ENCODE measurements at places on chromosomes 13 and 19.

DNA sequence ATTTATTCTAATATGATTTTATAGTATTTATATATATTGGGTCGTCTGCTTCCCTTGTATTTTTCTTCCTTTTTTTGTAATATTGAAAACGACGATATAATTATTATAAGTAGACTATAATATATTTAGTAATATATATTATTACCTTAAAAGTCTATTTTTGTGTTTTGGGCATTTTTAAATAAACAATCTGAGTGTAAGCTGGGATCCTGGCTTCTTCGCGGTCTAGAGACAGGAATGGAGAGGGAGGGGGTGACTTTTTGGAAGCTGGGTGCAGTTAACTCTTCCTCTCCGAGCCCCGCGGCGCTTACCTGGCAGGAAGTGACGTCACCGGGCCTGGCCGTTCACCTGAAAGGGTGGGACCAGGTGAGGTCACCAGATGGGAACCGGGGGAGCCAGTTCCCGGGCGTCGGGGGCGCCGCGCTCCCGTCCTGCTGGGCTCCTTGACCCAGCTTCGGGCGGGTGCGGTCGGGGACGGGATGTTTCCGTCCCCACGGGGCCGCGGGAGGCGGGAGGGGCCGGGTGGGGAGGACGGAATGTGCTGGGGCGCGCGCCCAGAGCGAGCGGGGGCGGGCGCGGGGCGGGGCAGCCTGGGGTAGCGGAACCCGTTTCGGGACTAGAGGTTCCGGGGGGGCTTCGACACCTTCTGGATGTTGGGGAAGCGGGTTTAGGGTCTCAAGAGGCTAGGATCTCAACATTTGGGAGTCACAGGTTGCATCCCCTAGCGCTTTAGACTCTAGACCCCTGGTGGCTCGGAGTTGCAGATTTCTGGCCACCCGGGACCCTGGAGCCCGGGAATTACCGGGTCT is 2.8 kb downstream of the ZFP36 start:
- peak; percentile 92 for DNase-seq

DNA sequence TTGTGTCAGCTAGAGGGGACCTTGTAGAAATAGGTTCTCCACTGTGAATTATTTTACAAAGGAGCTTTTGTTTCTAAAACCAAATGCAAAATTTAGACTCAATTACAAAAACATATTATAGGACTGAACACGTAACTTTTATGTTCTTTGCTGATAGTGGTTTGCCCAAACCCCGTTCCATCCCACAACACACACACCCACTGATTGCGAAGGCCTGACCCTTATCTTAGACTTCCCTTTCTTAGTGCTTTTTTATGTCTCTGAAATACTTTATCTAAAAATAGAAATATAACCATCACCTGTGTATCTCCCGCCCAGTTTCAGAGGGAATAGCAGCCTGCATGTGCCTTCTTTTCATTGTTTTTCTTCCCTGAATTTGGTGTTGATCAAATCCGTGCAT is 13.0 kb downstream of the CCNA1 start:
- no peak for DNase-seq

DNA sequence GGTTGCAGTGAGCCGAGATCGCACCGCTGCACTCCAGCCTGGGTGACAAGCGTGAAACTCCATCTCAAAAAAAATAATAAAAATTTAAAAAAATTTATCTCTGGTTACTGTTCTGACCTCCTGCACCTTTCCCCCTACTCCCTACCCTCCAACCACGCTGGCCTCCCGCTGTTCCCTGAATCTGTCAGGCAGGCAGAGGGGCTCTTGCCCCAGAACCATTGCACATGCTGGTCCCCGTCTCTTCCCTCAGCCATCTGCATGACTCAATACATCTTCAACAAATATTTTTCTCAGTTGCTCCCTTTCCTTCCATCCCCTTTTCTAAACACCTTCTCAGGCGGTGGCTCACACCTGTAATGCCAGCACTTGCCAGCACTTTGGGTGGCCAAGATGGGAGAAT is 1.1 kb upstream of the FAM187B start:
- DNase-seq: no peak

- no peak for DNase-seq
Observed at GRCh38 chr19:36225219-36225892, 10.4 kb downstream of the ZNF146 start.

- peak; percentile 46 for DNase-seq
Observed at GRCh38 chr19:55703790-55704215, 28.8 kb downstream of the EPN1 start.

Data from CD4-positive, alpha-beta T cell treated with Interleukin-6 for 4 hours (primary cell).